HCT116 (cell line): ENCODE measurements at places on chromosomes 5 and 9.
A peak's percentile ranks its signal among the peaks of the same experiment; 100 is the strongest.

DNA sequence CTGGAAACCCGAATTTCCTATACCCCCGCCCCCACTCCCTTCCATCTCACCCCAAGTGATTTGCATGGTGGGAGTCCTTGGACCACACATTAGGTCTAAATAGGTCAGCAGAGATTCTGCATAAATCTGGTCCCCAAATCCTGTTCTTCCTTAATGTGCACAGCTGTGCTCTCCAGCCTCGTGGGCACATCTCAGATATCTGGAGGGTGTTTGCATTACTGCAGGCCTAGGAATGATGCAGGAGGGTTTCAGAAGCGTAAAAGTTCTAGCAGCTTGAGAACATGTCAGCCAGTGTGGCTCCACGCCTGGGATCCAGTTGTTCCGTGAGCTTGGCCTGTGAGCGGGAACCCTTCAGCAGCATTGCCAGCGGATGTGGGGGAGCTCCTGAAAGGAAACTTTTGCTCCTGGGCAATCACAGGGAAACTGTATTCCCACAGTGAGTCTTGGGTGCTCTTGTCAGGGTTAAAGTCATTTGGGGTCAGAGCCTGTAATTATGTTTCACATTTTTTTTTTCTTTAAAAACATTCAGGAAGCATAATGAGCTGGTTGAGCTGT, 12.9 kb downstream of the ARHGAP26 start:
- DNase-seq = no peak

DNA sequence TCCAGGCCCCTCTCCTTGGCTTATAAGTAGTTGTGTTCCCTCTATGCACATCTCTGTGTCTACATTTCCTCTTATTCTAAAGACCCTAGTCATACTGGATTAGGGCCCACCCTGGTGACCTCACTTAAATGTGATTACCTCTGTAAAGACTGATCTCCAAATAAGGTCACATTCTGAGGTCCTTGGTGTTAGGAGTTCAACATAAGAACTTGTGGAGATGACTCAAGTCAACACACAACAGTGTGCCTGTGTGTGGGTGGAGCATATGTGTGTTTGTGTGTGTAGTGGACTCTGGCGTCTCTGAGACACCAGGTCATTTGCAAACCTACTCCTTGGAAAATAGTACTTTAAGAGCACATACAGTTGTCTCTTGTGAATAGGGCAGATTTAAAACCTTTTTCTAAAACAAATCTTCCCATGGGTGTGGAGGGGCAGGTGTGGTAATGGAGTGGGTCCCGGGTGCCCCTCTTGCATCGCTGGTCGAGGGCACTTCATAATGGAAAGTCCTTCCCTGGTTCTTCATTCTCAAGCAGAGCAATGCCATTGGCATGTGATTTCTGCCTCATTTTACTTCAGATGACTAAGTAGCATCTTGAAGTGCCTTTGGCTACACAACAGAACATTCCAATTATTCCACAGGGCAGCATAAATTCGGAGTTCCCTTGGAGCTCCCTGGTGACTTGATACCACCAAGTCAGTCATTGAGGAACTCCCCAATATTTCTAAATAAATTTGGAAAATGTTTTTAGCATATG, 84.4 kb downstream of the C9orf152 start:
- DNase-seq = no peak

- peak; percentile 7 for DNase-seq
Measured at GRCh38 chr9:13351778-13352386, 72.4 kb upstream of the MPDZ start.

DNA sequence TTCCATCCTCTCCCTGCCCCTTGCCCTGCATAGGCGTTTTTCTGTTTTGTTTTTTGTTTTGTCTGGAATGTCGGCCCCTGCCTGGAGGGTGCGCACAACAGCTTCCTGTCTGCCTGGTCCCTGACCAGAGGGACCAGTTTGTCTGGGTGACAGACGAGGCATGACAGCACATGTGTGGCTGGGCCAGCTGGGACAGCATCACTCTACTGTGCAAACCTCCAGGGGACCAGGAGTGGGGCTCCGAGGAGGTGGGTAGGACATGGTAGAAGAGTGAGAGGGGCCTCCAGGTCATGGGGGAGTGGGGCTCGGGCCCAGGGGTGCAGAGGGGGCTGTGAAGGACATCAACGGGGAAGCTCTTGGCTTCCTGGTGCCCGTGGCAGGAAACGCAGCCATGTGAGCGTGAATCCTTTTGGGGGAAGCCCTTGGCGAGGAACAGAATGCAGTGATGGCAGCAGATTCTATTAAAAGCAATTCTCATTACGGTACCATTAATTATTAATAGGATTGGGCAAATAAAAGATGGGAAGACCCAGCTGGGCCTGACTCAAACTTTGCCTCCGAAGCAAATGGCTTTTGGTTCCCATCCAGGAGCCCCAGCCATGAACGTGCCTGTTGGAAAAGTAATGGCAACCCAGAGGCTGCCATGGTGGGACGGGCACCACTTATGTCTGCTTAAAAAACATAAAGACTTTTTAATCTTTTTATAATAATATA, 184.4 kb upstream of the IER5L start:
- DNase-seq = no peak

GRCh38 chr5:25190521-25191000, 545.8 kb upstream of the CDH10 start:
- no peak for DNase-seq

- no peak for DNase-seq
Measured at GRCh38 chr9:29282121-29282520, 1708.8 kb upstream of the C9orf72 start.

DNA sequence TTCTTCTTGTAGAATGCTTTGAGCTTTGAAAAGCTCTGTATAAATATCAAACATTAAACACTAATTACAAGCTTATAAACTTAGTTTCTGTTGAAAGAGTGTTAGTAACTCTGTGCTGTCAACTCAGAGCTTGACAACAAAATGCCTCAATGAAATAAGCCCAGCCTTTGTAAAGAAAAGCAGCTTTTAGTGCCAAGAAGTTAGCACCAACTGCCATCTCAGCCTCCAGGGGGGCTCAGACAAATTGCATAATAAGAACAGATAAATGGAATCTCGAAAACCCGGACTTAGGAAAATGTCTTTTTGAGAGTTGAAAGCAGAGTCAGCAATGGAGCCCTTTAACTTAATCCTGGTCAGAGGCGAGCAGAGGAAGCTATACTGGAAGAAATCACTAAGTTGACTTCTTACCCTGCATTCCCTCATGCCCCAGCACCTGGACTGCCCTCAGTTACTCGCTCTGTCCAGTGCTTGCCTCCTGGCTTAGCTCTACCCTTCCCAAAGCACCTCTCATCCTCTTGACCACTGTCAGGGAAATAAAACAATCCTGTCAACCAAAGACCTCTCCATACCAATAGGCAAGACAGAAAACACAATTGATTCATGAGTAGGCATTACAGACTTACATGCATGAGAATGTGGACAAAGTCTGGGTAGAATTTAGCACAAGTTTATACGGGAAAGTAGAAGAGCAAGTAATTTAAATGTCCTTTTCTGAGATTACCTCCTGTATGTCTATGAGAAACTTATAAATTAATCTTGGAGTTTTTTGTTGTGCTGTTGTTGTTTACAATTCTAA, 352.7 kb downstream of the ZNF608 start:
- no peak for DNase-seq

DNA sequence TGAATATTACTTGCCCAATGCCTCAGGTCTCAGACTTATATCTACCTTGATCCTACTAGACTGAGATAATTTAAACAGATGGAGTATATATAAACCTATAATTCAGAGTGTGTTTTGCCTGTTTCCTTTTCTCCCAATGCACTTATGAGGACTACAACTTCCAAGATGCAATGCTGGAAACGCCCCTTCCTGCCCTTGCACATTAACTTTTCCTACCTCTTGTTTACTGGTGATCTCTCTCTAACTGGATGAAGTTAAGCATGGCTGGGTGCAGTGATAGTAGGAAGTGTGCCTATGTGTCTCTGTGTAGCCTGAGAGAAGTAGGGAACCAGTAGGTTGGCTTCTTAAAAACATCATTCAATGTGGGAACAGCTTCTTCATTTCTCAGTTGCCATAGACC, 115.2 kb downstream of the SVEP1 start:
- DNase-seq = no peak

DNA sequence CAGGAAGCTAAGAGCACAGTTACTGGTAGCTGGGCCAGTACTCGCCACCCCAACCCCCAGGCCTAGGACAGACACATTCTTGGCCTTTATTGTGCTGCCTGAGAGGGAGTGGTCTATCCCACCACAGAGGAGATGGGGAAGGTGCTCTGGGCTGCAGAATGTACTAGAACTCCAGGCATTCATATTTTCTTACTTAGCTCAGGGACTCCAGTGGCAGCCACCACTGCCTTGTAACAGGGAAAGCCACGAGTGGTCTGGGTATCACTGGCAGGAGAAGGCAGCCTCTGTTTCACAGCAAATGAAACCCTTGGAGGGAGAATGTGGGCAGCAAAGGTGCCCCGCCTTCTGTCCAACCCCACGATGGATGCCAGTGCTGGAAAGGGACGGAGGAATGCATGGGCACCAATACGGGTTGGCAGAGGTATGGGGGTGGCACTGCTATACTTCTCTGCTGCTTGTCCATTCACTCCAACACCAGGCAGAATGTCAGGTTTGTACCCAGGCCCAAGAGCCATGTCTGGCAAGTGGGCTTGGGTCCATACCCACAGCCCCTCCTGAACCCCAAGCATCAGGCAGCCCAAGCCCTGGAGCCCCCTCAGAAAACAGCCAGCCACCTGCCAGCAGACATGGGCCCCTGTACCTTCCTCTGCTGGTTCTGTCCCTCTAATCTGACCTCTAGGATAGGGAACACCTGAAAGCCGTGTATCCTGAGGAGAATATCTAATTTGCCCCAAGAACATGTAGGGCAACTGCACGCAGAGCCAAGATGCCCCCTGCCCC, 4.6 kb downstream of the SEPTIN8 start:
- no peak for DNase-seq

GRCh38 chr9:128361986-128362646, 9.1 kb upstream of the URM1 start:
- DNase-seq = peak; percentile 59

- DNase-seq = no peak
Measured at GRCh38 chr9:942805-943580, 33.5 kb upstream of the DMRT3 start.

DNA sequence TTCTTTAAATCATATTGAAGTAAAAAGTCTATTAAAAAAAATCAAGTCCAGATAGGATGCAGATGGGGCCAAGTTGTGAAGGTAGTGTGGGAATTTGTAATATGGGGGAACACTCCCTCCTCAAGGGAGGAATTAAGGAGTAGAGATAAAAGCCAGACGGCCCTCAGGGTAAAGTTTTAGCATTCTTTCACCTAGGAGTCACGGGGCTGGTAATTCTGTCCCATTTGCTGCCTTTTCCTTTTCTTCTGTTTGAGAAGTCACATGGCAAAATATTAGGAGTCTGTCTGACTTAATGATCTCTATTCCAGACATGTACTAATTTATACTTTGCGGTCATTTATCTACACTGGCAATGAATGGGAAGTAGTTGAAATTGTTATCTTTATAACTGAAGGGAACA, 61.9 kb downstream of the SNX24 start:
- no peak for DNase-seq

- no peak for DNase-seq
Measured at GRCh38 chr5:158755986-158756385, 343.7 kb downstream of the EBF1 start.

- no peak for DNase-seq
Measured at GRCh38 chr9:18746631-18747030, 272.7 kb downstream of the ADAMTSL1 start.

DNA sequence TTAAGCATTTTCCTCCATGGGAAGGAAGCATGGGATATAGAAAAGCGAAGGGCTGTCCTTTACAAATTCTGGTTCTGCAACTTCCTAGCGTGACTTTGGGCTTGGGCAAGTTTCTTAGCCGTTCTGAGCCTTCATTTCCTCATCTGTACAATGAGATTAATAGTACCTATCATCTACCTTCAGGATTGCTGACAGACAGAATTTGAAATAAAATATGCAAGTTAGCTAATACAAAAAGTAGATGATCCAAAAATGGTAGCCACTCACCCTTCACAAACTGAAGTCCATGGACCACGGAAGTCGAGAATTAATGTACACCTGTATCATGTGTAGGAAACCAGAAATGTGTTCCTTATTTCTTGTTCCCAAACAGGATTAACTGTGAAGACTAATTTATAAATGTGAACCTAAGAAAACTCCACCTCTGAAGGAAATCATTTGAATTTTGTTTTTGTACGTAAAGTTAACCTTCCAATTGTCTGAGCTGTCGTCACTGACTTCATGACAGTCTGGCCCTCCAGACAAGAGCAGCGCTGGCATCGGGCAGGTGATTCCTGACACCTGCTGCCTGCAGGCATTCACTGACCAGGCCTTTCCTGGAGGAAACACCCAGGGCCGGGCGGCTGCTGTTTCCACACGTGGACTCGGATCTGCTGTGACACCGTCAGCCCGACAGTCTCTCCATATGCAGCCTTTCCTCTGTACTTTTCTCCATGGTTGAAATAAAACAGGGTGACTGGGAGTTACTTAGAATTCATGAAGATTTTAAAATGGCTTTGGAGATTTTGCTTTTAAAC, 63.4 kb downstream of the PSMB7 start:
- DNase-seq = no peak

DNA sequence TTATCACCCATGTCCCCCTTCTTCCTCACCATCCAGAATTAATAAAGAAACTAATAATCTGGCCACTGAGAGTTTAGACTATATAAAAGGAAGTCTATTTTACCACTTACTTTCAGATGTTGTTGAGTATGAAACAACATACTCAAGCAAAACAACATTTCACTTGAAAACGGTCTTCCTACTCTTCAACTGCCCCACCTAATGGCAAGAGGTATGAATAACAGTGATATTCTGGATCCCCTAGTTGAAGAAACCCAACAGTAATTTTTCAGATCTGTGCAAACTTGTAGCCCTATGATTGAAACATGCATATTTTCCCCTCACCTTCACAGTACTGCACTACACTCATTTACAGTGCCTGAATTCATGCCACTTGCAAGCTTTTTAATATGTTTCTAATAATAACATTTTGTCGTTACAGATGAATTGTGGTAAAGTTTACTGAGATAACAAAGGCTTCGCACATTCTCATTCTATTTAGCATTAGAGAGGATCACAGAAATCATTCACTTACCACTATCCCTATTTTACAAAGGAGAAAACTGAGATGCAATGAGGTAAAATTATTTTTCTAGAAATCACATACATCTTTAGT, 267.9 kb upstream of the PDE4D start:
- DNase-seq = peak; percentile 8

DNA sequence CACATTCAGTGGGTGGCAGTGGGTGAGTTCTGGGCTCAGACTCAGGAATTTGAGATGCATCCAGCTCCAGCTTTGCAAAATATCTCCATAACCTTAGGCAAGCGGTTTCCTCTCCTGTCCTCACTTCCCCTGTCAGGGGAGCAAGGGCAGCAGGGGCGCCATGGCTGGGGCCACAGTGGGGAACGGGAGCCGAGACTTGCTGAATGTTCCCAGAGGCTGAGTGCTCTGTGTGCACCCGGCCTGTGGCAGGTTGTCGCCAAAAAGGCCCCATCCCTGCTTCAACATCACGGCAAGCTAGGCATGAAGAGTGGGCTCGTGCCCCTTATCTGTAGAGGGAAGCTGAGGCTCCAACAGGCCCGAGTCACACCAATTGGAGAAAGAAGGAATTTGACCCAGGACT, 268.8 kb downstream of the NSG2 start:
- no peak for DNase-seq
